ENCODE measurements at places on chromosomes 6 and 20.

DNA sequence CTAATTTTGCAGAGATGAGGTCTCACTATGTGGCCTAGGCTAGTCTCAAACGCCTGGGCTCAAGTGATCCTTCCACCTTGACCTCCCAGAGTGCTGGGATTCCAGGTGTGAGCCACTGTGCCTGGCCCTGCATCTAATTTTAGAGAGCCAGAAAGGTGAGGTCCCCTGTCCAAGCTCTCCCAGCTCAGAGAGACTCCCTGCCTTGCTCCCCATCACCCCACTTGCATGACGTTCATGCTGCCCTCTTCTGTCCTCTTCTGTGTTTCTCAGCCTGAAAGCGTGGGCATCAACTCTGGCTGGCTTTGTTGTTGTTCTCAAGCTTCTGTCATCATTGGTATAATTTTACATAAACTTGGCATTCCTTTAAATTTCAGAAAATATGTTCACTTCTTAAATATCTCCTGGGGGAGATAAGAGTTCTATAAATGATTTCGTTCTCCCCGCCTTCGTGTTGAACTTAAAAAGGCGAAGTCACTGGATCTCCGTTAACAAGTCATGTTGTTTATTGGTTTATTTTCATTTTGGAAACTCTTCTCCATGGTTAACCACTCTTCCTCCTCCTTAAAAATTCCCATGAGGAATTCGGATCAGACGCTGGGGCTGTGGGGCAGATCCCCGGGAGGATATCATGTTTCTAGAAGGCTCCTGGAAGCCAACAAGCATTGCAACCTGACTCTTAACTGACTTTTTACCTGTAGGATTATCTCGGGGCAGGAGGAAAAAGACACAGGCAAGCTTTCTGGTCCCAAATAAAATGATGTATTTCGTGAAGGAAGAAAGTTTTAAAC is 13.2 kb upstream of the PARD6B start:
- no peak for DNase-seq

GRCh38 chr6:71239694-71240093 is 48.9 kb upstream of the OGFRL1 start:
- no peak for DNase-seq

- DNase-seq = no peak
These were observed 76.9 kb downstream of the PLCG1 start for GRCh38 chr20:41214202-41214601.

DNA sequence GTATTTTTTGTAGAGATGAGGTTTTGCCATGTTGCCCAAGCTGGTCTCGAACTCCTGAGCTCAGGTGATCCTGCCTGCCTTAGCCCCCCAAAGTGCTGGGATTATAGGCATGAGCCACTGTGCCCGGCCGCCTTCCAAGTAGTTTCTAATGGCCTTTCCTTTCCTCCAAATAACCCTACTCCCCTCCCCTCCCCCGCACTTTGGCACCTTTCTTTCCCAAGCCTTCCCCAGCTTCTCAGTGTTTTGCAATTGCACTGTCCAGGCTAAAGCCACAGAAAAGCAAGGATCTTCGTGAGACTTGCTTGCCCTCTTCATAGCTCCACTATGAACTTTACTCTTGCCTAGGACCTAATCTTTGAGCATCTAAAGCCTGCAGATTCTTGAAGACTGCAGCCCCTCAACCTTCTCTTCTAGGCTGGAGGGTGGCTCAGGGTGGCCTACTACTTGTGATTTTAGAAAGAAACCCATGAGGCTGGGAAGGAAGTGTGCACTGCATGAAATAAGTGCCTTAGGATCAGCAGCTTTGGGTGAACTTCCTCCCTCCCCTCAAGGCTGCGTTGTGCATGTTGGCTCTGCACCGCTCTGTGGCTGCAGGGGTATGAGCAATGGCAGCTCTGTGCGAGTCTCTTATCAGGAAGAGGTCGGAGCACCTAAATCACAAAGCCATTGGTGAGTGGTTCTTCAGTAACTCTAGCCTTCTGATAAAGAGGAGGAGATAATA is 152.4 kb upstream of the SNX9 start:
- DNase-seq = no peak

GRCh38 chr6:170266061-170266825 is 24.6 kb downstream of the DLL1 start:
- DNase-seq = no peak

- DNase-seq = no peak
These were observed 131.8 kb downstream of the CFAP61 start for GRCh38 chr20:20184149-20184548.

GRCh38 chr6:144315981-144316861 is 31.1 kb downstream of the UTRN start:
- DNase-seq = no peak

DNA sequence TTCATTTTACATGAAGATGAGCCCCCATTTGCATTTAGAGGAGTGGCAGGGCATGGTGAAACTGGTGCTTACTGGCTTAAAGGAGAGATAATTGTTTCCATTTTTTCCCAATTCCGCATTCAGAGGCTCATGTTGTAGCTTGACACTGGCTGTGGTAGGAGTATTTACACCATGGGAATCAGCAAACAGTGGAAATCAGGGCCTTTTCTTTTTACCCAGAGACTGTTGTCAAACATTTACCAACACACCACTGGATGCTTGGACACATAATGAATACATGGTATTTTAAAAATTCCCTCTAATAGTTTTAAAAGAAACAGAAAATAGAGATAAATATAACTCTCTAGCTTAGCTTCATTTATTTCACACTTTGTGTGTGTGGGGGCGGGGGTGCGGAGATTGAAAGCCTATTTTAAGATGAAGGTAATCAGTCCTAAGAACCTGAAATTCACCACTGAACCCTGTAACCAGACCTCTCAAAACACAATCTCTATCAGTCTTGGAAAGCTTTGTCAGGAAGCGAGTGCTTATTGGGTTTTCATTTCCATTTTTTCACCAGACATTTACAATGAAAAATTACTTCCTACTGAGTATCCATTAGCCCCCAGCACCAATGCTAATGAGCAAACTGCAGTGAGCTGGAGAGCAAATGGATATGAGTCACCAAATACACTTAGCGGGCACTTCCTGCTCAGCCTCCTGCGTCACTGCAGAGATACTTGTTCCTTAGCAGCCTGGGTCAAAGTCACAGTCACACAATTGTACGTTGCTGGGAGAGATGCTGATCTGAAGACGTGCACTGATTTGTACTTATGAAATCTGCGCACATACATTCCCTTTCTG is 532.0 kb downstream of the BCKDHB start:
- peak; percentile 99 for DNase-seq

- DNase-seq = no peak
These were observed 36.9 kb downstream of the RIN2 start for GRCh38 chr20:19794941-19795340.

DNA sequence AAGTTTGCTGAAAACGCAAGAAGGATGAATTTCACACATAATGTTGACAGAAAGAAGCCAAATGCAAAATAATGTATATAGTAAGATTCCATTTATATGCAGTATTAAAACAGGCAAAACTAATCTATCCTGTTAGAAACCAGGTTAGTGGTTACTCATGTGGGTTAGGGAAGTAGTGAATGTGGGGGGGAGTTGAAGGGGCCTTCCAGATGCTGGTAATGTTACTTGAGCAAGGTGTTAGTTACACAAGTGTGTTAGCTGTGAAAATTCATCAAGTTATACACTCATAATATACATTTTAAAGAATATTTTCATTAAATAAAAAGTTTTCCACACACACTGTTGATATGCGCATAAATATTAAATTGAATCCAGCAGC is 29.8 kb downstream of the USP45 start:
- DNase-seq = no peak

DNA sequence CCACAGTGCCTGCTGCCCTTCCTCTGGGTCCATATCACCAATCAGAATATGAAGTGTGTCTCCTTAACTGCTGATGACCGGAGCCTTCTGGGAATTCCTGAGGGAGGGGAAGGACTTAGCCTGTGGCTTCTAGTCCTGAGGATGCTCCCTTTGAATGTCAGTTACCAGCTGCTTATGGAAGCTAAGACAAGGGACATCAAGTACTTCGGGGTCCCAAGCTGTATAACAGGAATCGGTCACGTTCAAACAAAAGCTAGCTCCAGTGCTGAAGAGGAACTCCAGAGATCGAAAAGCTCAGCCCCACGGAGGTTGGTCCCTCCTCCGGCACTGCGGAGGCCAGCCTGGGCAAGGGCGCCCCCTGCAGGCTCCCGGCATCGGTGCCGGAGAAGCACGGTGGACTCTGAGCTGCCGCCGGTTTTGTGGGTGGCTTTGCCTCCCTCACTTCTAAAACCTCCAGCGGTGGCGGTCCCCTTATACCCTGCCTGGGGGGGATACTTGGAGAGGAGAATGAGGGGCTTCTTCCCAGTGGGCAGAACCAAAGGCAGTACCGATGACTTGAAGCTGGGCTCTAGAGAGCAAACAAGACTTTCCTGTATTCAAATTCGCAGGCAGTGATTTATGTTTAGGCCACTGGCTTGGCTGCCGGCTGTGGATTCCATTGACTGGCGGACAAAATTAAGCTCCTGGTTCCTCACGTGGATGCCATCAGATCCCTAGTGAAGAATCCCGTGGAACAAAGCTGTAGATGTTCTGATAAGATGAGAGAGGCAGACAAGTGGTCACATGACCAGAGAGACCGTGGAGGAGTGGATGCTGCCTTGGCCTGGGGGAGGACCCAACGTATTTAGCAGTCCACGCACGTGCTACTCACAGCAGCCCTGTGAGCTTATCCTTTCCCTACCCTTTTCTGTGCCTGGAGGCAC is 16.2 kb upstream of the UBR2 start:
- DNase-seq = peak; percentile 73

GRCh38 chr20:34096699-34097444 is 15.2 kb downstream of the EIF2S2 start:
- DNase-seq = peak; percentile 86

GRCh38 chr6:25414168-25414567 is 135.0 kb downstream of the CARMIL1 start:
- no peak for DNase-seq

DNA sequence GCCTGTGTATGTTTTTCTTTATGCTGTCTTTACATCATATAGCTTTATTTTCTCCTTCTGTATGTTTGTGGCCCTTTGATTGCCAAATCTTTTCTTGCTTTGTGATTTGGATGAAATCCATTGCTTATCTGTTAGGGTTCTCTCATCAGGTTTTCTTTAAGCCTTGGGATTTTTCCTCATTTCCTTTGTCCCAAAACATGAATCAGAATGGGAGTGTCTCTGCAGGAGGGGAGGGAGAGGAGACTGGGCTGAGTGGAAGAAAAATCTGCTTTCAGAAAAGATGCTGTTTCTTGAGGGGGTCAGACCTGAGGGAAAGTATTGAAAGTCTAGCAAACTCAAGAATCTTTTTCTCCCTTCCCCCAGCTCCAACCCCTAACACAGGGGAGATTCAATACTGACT is 758.0 kb upstream of the MMS22L start:
- DNase-seq = no peak

DNA sequence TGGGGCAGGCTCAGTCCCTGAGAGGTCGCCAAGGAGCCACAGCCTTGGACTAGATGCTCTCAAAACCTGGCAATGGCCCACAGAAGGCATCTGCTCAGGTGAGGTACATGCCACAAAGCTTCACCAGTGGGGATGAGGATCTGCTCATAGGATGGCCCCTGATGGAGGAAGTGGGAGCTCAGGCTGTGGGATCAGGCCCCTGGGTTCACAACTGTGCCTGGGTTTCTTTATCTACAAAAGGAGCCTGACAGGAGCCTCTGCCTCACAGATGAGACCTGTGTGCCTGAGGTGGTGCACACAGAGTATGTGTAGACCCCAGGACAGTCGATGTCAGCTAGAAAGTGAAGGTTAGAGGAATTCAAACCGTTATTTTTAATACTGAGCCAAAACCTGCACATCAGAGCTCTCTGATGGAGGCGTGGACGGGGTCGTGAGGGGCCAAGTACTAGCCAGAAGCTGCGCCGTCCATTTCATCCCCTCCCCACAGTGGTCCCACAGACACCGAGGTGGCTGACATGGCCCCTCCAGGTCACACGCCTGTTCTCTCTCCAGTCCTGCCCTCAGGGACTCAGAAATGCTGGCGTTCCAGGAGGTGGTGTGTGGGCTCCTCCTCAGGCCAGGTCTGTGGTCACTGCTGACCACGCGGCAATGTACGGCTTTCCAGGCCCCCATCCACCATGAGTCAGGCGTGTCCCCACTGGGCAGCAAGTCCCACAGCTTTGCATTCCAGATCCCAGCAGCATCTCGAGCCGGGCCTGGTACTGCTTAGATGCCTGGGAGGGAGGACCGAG is 33.3 kb downstream of the NTSR1 start:
- no peak for DNase-seq

DNA sequence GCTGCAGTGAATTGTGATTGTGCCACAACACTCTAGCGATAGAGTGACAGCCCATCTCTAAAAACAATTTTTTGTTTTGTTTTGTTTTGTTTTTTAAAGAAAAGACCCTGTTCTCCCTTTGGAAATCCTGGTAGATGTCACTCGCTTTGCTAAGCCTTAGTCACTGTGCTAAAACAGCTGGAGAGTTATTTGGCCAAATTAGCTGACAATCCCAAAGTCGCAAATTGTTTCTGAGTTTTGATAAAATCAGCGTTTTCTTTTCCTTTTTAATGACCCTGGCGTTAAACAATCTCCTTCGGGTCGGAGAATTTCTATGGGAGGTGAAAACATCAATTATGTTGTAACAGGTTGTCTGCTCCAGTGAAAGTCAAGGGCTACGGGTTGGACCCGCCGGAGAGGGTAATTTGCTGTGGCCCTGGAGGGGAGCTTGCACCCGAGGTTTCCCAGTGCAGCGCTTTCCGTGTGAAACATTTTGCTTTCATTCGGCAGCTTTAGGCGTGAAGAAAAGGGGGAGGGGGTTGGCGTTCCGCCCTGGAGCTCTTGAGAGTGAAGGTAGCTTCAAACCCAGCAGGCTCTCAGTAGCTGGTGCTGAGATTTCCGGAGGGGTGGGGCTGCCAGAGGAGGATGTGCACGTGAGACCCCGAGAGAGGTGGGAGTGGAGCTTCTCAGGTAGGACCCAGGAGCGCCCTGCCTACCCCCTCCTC is 296.6 kb downstream of the PHACTR1 start:
- no peak for DNase-seq

DNA sequence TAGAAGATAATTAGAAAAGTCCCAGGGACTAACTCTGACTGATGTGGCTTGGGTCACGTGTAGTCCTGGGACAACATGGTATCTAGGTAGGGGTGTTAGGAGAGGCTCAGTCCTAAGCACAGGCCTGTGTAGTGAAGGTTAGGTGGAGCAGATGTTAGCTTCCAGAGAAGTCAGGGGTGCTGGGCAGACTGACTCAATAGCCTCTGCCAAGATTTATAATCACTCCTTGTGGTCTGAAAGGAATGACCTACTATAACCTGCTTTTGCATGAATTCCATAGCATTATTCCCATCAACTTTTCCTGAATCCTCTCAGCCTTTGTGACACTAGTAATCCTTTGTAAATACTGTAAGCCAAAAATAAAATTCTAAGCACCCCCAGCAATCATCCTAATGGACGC is 10.2 kb upstream of the PEX7 start:
- DNase-seq = peak; percentile 54

GRCh38 chr20:62892348-62893304 is 31.0 kb upstream of the TCFL5 start:
- no peak for DNase-seq

GRCh38 chr20:61066526-61066925 is 185.5 kb upstream of the CDH4 start:
- no peak for DNase-seq

Measured in IMR-90 (cell line).